Activated T-helper 1 cell treated with Interleukin-2 at 50 U/mL for 16 hours (primary cell): ENCODE measurements at places on chromosomes 2 and 18.

- DNase-seq = no peak
Observed at GRCh38 chr2:71678874-71679273, 225.5 kb downstream of the DYSF start.

GRCh38 chr18:56210520-56210919, 427.9 kb downstream of the TXNL1 start:
- DNase-seq = no peak

DNA sequence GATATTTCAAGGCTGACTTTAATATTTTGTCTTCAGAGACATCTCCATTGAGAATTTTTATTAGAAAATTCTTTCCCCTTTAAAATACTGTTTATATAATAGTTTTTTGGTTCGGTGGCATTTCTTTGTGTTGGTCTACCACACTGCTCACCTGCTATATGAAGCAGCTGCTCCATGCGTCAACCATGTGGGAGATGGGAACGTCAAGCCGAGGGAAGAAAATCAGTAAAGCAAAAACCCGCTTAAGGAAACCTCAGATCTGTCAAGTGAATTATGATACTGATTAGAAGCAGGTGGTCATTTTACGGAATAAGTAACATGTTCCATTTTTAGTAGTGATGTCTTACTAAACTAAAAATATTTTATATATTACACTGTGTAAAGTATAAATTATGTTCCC, 5.6 kb upstream of the TMEM17 start:
- DNase-seq = no peak

DNA sequence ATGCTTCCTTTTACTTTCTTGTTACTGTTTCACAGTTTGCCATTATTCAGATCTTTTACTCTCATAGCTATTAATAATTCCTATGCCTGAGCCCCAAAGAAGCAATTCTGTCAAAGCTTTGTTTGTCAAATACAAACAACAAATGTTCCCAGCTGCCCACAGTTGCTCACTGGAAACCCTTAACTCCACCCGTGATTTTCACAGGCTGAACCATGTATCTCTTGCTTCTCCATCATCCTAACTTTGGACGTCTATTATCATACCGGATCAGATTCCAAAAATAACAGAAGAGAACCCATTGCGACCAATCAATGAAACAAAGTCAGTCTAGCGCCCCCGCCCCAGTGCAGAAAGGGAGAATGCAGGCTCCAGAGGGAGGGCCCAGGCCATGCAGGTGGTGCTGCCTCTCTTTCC, 24.2 kb downstream of the COLEC12 start:
- no peak for DNase-seq

DNA sequence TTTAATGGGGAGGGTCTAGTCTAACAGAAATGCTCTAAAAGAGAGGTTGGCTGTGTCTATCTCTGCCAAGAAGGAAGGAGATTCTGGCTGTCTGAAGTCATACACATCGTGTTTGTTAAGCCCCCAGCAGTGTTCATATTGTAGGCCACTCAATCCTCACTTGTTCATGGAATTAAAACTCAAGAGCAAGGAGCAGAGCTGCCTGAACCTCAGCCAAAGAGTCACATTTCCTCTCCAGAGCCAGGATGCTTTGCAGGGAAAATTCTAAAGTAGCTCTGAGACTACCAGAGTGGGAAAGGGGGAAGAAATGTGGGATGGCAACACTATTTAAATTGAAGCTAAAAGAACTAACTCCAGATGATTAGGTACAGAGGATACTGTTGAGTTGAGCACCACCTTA, 190.7 kb upstream of the CXCR4 start:
- no peak for DNase-seq

GRCh38 chr2:203973676-203974075, 37.1 kb downstream of the ICOS start:
- no peak for DNase-seq

DNA sequence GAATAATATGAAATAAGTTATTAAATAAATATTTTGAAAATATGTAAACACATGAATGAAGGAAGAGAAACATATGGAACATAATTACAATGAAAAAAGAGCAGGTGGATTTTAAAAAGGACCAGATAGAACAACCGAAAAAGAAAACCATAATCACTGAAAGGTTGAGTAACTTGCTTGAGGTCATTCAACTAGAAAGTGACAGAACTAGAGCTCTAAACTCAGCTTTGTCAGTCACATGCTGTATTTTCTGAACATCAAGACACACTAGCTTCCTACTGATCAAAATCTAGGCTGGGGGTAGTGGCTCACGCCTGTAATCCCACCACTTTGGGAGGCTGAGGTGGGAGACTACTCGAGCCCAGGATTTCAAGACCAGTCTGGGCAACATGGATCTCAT, 30.0 kb upstream of the ITGAV start:
- DNase-seq = no peak

GRCh38 chr18:36337679-36338402, 40.3 kb downstream of the FHOD3 start:
- no peak for DNase-seq

DNA sequence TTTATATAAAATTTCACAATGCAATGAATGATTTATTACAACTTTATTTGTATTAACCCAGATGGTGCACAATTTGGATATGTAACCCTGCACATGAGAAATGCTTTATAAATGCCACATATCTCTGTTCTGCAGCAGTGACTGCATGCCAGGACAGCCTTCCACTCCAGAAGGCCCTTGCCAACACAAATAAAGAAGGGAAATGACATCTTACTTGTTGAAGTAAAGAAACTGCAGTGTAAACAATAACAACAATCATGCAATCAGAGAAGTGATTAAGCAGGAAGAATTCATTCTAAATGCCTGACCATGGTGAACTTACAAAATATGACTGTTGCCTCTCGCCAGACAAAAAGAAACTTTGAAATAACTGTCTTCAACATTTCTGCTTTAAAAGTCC, 129.9 kb upstream of the CHST9 start:
- no peak for DNase-seq

DNA sequence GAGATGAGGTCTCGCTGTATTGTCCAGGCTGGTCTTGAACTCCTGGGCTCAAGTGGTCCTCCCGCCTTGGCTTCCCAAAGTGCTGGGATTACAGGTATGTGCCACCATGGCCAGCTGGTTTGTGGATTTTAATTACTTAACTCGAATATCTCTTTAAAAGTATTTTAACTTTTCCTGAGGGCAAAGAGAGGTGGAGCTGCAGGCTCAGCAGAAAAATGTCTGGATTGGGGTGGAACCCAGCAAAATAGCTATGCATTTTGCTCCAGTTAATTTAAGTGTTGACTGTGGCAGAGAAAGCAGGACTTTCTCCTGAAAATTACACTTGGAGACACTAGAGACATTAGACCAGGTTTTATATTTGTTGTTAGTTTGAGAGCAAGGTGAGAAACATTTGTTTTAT, 35.5 kb upstream of the TXNDC2 start:
- no peak for DNase-seq

GRCh38 chr2:181354626-181355025, 102.6 kb upstream of the ITGA4 start:
- DNase-seq = no peak

DNA sequence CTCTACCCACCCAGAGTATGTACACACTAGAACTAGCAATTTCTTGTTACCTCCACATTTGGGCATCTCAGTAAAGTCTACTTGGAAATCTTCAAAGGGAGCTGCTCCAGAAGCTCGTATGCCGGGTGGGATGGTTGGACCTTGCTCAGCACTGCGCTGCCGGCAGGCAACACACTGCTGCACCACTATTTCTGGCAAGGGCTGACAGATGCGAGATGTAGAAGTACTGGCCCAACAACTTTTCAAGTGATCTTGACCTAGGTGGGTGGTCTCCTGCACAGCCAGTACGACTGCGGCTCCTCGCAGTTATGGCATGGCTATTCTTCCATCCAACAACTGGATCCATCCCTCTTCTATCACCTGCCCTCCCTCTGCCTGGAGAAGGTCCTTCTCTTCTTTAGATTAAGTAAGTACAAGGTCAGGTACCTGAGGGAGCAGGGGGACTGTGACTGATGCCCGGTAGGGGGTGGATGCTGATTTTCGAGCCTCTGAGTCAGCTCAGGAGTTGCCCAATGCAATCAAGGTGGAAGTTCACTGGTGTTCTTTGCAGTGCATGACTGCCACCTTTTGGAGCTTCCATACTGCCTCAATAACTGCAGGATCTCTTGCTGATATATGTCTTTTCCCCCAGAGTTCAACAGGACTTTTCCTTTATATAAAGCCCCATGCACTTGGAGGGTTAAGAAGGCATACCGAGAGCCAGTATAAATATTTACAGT, 100.4 kb upstream of the SLC1A4 start:
- DNase-seq = no peak

GRCh38 chr2:136381722-136382633, 264.0 kb upstream of the CXCR4 start:
- DNase-seq = peak; percentile 34

DNA sequence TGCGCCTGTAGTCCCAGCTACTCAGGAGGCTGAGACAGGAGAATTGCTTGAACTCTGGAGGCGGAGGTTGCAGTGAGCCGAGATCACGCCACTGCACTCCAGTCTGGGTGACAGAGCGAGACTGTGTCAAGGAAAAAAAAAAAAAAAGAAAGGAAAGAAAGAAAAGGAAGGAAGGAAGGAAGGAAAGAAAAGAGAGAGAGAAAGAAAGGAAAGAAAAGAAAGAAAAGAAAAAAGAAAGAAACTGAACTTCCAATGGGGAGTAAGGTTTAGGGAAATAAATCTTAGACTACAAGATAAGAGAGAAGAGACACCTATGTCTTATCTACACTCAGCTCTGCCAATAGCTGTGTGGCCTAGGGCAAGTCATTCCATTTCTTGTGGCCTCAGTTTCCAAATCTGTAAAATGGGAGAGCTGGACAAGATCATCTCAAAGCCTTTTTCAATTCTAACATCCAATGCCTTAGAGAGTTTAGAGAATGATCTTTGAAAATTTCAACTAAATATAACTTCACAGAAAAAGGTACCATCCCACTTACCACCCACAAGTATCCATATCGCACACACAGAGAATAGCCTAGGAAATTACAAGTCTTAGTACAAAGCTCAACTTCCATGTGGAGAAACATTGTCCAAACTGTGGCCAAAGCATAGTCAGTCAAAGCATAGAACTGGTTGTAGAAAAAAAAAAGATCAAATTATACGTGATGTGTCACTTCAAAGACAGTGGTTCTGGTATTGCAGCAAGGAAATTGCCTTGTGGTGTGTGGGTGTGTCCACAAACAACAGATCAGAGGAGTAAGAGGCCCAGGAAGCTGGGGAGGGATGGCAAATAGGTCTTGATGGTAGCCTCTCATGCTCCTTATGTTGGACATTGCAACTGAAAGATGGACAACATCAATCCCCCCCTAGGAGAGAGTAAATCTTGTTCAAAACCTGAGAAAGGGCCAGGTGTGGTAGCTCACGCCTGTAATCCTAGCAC, 42.4 kb downstream of the SLC14A2 start:
- peak; percentile 9 for DNase-seq

DNA sequence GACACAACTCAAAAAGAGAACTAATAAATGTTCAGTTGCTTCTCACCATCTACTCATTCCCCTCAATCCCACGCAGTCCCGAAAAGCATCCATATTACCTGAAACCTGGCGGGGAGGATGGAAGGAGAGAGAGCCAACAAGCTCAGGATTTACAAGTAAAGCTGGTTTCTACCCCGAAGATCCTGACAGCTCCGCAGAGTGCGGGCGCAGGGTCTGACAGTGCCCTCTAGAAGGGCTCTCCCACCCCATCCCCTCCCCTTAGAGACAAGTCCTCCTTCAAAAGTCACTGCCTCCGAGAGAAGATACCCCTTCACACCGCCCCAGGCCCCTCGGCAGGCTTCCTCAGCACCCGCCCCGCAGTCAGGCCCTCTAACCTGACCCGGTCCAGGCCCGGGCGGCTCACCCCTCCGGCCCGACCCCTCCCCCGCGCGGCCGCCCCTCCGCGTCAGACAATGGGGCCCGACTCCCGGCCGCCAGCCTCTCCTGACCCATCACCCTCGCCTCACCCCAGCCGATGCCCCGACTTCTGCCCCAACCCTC, 550 bp downstream of the RAB1A start:
- DNase-seq = peak; percentile 17

GRCh38 chr2:189555232-189555631, 25.4 kb downstream of the SLC40A1 start:
- no peak for DNase-seq

GRCh38 chr2:111958901-111959300, 60.5 kb downstream of the MERTK start:
- no peak for DNase-seq

GRCh38 chr2:30956995-30957394, 149.7 kb upstream of the CAPN13 start:
- no peak for DNase-seq

- DNase-seq = no peak
Observed at GRCh38 chr2:240480834-240481623, 45.6 kb downstream of the GPC1 start.

GRCh38 chr2:235575431-235575830, 81.6 kb downstream of the AGAP1 start:
- no peak for DNase-seq

DNA sequence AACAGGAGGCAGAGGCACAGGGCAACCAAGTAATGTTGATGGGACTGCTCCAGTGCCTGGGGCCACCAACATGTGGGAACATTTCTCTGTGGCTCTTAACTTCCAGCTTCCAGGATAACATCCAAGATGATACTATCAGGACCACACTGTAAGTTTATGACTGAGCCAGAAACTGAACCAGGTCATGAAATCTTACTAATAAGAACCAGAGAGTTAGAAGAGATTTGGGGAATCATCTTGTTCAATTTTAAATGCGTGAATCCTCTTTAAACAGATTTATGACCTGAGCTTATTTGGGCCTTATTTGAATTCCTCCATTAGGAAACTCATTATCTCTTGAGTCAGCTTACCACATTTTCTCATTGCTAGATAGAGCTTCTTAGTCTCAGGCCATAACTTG, 45.0 kb downstream of the MAP2 start:
- no peak for DNase-seq

- no peak for DNase-seq
Observed at GRCh38 chr2:221450280-221450679, 121.8 kb downstream of the EPHA4 start.

- DNase-seq = no peak
Observed at GRCh38 chr2:169095621-169096105, 26.3 kb downstream of the DHRS9 start.

GRCh38 chr2:1707771-1708418, 36.4 kb downstream of the PXDN start:
- DNase-seq = no peak

GRCh38 chr2:7567646-7568045, 650.4 kb downstream of the RNF144A start:
- DNase-seq = peak; percentile 8

GRCh38 chr2:238225121-238225520, 14.7 kb downstream of the HES6 start:
- DNase-seq = no peak

- DNase-seq = no peak
Observed at GRCh38 chr2:169131587-169132512, 62.5 kb downstream of the DHRS9 start.

- no peak for DNase-seq
Observed at GRCh38 chr2:32446369-32446768, 89.5 kb downstream of the BIRC6 start.

GRCh38 chr18:28175930-28176697, 816 bp downstream of the CDH2 start:
- no peak for DNase-seq

GRCh38 chr2:128405981-128406613, 87.4 kb upstream of the HS6ST1 start:
- DNase-seq = no peak
